NCI-H1436 treated with DMSO at 0.1 percent for 48 hours (cell line): ENCODE measurements at places on chromosomes 13 and 19.

GRCh38 chr13:40109351-40109844 lies 453.9 kb downstream of the COG6 start:
- DNase-seq = no peak

DNA sequence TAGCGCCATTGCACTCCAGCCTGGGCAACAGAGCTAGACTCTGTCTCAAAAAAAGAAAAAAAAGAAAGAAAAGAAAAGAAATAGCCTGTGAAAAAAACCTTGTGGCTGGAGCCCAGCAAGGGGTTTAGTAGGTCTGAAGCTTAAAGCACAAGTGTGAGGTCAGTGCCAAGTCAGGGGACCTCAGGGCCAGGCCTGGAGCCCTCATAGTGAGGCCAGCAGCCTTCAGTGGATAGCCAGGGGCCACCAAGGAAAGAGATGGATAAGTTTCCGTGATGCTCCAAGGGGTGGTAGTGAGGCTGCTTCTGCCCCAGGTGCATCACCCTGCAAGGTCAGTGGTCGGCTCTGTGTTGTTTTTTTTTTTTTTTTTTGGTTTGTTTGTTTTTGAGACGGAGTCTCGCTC lies 12.9 kb downstream of the TINCR start:
- DNase-seq = no peak

GRCh38 chr13:41548031-41548430 lies 90.7 kb downstream of the RGCC start:
- DNase-seq = no peak

DNA sequence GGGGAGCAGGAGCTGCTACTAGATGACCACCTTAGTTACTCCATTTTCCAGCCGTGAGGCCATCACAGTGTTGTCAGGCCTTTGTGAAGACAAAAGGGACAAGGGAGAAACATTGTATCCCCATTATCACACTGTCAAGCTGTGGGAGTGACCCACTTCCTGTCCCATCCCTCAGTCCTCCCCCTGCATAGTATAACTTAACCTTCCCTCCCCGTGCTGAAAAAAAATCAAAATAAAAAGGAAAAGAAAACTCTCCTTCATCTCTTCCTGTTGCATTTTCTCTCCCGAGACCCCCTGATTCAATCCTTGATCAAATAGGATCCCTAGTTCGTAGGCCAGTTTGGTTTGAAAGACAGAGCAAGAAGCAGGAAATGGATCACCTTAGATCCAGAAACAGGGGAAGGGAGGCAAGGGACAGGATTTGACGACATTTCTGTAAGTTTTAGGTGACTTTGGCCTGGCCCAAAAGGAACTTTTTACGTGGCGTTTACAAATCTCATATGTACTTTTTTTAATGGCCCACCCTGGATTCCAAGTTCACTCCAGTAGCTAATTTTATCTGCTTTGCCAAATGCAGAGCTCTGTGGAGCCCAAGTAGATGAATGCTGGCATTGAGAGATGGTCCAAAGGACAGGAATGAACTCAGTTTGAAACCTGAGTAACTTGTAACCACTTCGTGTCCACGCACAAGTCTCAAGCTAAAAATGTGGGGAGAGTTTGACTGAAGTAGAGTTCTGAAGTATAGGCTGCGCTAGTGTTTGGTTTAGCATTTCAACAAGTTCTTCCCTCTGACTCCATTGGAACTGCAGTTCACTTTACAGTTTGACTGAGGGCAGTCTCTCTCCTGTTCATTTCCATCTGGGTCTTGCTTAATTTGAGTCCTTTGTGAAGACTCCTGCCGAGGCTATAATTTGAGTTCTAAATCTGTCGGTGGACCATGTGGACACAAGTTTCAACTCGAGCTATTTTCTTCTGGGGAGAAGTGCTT lies 16.6 kb upstream of the GATAD2A start:
- DNase-seq = no peak

- DNase-seq = no peak
Observed at GRCh38 chr13:90055121-90055520, 1292.4 kb upstream of the MIR17HG start.

GRCh38 chr13:111256946-111257345 lies 63.5 kb upstream of the TEX29 start:
- DNase-seq = no peak

GRCh38 chr13:113238536-113238935 lies 29.1 kb downstream of the CUL4A start:
- DNase-seq = no peak

- no peak for DNase-seq
Observed at GRCh38 chr13:20371825-20372224, 139.7 kb upstream of the GJB6 start.

DNA sequence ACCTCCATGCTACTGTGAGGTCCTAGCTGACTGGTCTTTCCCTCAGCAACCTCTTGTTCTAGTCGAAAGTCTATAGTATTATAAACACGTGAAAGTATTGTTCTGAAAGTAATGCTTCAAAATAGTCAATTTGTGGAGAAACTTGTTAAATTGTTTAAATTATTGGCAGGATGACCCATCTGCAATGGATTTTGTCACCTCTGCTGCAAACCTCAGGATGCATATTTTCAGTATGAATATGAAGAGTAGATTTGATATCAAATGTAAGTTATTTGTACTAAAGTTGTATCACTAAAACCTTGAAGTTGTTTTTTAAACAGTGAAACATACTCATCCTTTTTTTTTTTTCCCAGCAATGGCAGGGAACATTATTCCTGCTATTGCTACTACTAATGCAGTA lies 25.9 kb downstream of the UBA2 start:
- no peak for DNase-seq

DNA sequence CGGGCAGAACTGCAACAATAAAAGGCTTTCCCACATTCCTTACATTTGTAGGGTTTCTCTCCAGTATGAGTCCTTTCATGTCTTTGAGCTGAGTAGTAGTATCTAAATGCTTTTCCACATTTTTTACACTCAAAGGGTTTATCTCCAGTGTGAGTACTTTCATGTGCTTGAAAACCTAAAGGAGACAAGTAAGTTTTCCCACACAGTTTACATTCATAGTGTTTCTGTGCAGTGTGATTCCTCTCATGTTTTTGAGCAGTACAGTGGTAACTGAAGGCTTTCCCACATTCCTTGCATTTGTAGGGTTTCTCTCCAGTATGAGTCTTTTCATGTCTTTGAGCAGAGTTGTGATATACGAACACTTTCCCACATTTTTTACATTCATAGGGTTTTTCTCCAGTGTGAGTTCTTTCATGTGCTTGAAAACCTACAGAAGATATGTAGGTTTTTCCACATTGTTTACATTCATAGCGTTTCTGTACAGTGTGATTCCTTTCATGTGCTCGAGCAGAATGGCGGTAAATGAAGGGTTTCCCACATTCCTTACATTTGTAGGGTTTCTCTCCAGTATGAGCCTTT lies 47.0 kb downstream of the ZNF44 start:
- no peak for DNase-seq

GRCh38 chr13:21124852-21125251 lies 51.5 kb downstream of the SKA3 start:
- no peak for DNase-seq

GRCh38 chr19:47762615-47763308 lies 15.7 kb upstream of the SELENOW start:
- no peak for DNase-seq

GRCh38 chr13:24112791-24113190 lies 47.7 kb upstream of the SPATA13 start:
- DNase-seq = no peak

- DNase-seq = no peak
Observed at GRCh38 chr19:38508507-38508906, 75.0 kb downstream of the RYR1 start.

GRCh38 chr13:46535825-46536224 lies 17.1 kb upstream of the LRCH1 start:
- no peak for DNase-seq

DNA sequence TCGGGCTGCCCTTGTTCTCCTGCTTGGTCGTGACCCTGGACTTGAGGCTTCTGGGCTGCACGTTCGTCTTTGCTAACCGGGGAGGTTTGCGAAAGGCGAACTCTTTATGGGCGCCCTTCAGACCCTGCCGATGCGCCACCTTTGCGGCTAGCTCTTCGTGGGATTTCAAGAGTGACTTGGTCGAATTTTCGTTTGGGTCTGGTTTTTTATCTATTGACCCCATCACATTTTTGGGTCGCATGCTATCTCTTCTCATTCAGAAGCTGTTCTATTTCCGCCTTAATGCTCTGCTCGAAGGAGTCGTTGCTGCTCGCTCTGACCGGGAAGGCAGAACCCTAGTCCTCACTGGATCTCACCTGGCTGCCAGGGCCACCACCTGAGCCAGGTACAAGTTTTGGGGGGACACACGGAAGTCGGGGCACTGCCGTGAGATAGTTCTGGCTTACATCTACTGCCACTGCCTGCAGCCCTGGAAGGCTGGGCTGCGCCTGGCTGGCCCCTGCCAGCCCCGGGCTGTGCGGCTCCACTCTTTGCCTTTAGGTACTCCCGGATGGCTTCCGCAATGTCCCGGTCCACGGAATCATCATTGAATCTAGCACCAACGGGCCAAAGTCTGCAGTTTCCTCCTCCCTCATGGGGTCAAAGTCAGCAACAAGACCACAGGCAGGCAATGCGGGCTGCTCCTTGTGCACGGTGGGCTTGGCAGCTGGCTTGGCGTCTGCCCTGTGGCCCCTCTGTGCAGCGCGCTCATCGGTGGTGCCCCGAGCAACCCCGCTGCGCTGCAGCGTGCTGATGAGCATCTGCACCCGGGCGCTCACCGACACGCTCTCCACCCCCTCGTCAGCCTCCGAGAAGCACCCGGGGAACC lies 16.2 kb downstream of the RB1 start:
- DNase-seq = no peak

GRCh38 chr19:58001895-58002369 lies 688 bp downstream of the ZNF606 start:
- DNase-seq = no peak

- DNase-seq = no peak
Observed at GRCh38 chr13:99227909-99228688, 27.4 kb downstream of the UBAC2 start.

DNA sequence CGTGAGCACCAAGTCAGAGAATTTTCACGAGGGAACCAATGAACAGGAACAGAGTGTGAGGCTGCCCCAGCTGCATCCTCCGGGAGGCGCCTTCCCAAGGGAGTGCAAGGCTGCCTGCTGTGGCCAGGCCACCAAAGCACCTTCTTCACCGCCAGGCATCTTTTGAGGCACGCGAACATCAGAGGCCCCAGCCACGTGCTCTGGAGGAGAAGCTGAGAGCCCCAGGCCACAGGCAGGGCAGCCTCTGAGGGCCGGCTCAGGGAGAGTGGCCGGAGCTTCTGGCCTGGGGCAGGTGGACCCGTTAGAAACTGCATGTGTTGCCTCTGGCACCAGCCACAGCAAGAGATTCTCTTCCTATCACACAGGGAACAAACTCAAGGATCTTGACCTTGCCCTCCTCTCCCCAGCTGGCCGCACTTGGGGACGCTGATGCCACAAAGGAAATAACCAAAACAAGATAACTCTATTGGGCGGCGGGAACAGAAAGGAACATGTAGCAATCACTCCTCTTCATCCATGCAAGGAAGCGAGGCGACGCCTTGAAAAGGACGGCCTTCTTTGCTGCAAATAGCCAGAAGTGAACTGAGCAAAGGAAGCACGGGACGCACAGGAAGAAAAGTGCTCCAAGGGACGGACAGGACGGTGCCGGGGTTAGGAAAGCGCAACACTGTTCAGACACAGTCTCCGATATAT lies 19.9 kb downstream of the GAS6 start:
- DNase-seq = no peak

GRCh38 chr19:1133471-1133929 lies 29.7 kb downstream of the GPX4 start:
- no peak for DNase-seq

GRCh38 chr19:31749231-31749630 lies 400.0 kb upstream of the TSHZ3 start:
- no peak for DNase-seq

DNA sequence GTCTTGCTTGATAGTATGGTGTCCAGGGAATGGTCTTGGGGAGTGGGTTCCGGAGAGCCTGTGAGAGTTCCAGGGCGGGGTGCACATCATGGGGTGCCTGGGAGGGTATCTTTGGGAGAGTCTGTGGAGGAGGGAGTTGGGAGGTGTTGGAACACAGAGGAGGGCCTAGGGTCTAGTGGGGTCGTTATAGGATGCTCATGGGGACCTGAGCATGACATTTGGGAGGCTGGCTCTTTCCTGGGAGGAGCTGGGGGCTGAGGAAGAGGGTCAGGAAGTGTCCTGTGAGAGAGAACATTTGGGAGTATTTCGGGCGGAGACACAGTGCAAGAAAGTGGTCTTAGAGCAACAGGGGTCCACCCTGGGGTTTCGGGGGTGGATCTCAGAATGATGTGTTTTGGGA lies 2.7 kb downstream of the ACTL9 start:
- DNase-seq = no peak

DNA sequence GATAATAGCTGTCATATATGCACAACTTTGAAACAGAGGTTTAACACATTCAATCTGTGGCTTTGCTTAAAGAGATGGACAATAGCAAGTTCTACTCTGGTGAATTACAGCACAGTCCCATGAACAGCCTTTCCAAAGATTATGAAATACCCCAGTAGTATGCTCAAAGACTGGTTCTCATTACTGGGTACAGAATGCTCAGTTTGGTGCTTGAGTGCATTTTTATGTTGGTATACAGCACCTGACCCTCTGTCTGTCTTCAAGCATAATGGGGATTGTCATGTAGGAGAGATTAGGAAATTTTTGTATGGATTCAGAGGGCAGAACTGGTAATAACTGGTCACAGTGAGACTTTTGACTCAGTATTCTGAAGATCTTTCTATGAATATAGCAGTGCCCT lies 7.6 kb downstream of the LMO7 start:
- no peak for DNase-seq

DNA sequence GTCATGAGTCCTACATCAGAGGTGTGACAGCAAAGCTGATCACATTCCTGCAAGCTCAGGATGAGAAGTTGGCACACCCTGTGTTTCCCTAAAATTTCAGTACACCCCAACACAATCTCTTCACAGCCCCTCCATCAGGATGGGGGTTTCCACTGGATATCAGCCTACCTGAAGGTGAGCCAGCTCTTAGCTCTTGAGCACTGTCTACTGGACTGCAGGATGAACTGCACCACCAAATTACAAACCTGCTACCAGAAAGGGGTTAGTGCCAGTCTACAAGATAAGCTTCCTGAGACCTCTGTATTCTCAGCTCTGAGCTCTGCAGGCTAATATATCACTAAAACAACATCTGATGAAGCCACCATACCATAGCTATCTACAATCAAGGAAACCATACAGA lies 1616.2 kb upstream of the SPRY2 start:
- DNase-seq = no peak

GRCh38 chr13:95315752-95316151 lies 14.5 kb upstream of the ABCC4 start:
- DNase-seq = no peak

- DNase-seq = no peak
Observed at GRCh38 chr19:17847538-17848366, at the start of gene JAK3. JAK3 (minus strand) TSS chr19:17847982; CDS start chr19:17844417, 3,565 bp downstream.

DNA sequence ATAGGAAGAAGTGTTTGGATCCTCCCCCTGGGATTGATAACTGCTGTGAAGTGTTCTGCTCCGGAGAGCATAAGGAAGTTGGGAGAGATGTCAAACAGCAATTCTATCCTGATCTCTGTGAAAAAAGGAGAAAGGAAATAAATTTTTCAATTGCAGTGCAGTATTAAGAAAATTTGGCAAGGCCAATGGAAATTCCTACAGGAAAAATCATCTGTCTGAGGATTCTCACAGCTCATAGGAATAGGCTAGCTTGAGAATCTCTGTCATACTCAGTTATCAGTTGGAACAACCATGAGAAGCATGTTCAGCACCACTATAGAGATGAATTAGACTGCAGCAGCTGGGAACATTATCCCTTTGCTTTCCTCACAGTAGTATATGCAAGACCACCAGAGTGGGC lies 1238.9 kb upstream of the MIR17HG start:
- no peak for DNase-seq

- DNase-seq = no peak
Observed at GRCh38 chr19:1336079-1336684, 47.5 kb upstream of the NDUFS7 start.

GRCh38 chr19:5804516-5805461 lies at the start of gene NRTN:
NRTN (plus strand) TSS chr19:5805067; CDS start chr19:5824166, 19,099 bp downstream.
- DNase-seq = no peak
